ENCODE measurements at places on chromosomes 2 and 18.

DNA sequence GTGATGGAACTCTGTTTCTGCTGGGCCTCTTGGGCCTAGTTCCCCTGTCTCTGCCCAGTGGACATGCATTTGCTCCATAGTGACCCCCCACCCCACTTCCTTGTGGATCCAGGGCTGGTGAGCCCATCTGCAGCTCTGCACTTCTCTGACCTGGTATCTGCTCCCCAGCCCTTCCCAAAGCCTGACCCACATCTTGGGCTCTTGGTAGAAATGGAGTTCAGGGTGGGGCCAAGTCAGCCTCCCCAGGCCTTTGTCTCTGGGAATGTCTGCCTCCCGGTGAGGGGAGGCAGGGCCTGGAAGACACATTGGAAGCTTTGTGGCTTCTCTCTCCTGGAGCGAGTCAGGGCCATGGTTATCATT lies 6.3 kb upstream of the TRAF3IP1 start:
- no peak for DNase-seq

DNA sequence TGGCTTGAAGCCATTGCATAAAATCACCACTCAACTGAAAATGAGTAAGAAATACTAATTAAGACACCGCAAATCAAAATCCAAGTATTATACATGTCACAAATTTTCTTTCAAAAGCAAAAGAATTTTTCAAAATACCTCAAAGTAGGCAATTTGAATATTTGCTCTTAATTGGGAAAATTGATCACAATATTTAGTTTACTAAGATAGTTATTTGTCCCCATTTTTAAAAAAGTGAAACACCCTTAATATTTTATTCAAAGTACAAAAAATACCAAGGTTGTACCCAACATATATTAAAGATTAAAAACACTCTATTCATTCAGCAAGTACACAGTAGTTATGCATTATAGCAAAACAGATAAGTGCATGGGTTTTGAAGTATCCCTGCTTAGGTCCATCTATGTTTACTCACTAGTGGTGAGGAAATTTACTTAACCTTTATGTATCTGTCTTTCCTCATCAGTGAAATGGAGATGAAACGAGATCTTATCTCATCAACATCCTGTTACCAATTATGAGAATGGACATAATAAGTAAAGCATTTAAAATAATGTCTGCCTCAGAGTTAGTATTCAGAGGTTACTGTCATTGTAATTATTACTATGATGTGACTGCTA lies 35.1 kb downstream of the VPS54 start:
- no peak for DNase-seq

GRCh38 chr18:76672627-76673026 lies 149.7 kb upstream of the ZNF236 start:
- no peak for DNase-seq

GRCh38 chr2:44851518-44851917 lies 90.0 kb upstream of the SIX3 start:
- DNase-seq, result no peak

GRCh38 chr18:13353084-13353823 lies 134.7 kb downstream of the LDLRAD4 start:
- no peak for DNase-seq

Measured in stimulated activated CD4-positive, alpha-beta T cell treated with anti-CD3 and anti-CD28 coated beads, TNF-alpha, amount 100 ng/mL, for 1 hour (primary cell).